Naive thymus-derived CD4-positive, alpha-beta T cell (primary cell): ENCODE measurements at places on chromosomes 16 and 17. TPM values are rescaled to one million over a fixed set of nuclear protein-coding genes. Genes with fewer than 3 reads are reported as not detected.

DNA sequence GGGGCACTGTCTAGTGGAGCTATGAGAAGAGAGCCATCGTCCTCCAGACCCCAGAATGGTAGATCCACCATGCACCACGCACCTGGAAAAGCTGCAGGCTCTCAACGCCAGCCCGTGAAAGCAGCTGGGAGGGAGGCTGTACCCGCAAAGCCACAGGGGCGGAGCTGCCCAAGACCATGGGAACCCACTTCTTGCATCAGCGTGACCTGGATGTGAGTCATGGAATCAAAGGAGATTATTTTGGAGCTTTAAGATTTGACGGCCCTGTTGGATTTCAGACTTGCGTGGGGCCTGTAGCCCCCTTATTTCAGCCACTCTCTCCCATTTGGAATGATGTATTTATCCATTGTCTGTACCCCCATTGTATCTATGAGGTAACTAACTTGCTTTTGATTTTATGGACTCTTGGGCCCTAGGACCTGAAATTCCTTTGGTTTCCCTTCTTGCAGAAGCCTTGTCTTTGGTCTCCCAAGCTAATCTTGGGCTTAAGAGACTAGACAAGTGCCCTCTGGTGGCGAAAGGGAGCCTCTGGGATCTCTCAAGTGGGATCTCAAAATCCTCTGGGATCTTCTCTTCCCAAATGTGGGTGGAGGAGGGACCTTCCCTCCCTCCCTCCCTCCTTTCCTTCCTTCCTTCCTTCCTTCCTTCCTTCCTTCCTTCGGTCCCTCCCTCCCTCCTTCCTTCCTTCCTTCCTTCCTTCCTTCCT lies 58.2 kb upstream of the HAPSTR1 start:
- DNase-seq, result no peak
- H3K4me3 ChIP-seq, result no peak overlapping the region
- H3K4me1 ChIP-seq, result no peaks in the 10 kb centered on the region
- no peaks in the 10 kb centered on the region for H3K27me3 ChIP-seq
- H3K36me3 ChIP-seq, result no peaks in the 10 kb centered on the region
- H3K27ac ChIP-seq, result no peak overlapping the region

GRCh38 chr16:17515421-17516210 lies 44.9 kb upstream of the XYLT1 start:
- no peak for DNase-seq
- H3K27me3 ChIP-seq, result no peaks in the 10 kb centered on the region
- H3K27ac ChIP-seq, result no peak overlapping the region
- no peaks in the 10 kb centered on the region for H3K36me3 ChIP-seq
- H3K4me3 ChIP-seq, result no peak overlapping the region
- H3K4me1 ChIP-seq, result no peaks in the 10 kb centered on the region

GRCh38 chr17:41490000-41490990 lies 585 bp upstream of the KRT36 start:
- DNase-seq, result no peak
- H3K27me3 ChIP-seq, result no peaks in the 10 kb centered on the region
- H3K4me3 ChIP-seq, result no peak overlapping the region
- H3K27ac ChIP-seq, result no peak overlapping the region
- H3K36me3 ChIP-seq, result no peaks in the 10 kb centered on the region

GRCh38 chr16:8852534-8852933 lies 16.3 kb downstream of the CARHSP1 start:
- DNase-seq, result no peak
- H3K27me3 ChIP-seq, result no peaks in the 10 kb centered on the region
- H3K36me3 ChIP-seq, result peaks cover 7% of the 10 kb centered on the region

DNA sequence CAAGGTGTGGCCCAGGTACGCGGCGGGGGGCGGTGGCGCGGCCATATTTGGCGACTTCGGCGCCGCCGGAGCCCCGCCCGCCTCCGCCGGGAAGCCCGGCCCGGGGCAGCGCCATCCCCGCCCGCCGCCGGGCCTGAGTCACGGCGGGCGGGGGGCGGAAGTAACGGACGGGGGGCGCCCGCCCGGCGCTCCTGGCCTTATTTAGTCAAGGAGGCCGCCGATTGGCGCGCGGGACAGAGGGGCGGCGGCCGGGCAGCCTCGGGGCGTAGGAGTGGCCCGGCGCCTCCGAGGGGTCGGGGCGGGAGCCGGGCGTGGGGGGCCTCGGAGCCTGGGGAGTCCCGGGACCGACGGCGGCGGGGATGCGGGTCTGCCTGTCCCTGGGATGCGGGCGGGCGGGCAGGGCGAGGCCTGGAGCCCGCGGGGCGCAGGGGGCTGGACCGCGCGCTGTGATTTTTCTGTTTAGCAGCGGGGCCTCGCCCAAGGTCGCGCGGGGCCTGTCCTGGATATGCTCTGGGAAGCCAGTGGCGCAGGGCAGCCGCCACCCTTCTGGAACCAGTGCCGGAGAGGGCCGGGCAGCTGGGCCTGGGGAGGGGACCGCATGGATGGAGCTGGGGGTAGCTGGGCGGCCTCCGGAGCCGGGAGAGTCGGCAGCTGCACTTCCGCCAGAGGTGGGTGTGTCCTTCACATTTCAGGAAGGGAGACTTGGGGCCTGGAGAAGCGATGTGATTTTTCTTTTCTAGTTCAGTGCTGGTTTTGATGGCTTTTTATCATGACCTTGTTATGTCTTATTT lies 2.3 kb upstream of the ACTG1 start:
- peak overlapping the region; percentile 79 for H3K27ac ChIP-seq
- peaks cover 17% of the 10 kb centered on the region for H3K36me3 ChIP-seq
- H3K4me3 ChIP-seq, result peak overlapping the region; percentile 75
- DNase-seq, result peak; percentile 60
- no peaks in the 10 kb centered on the region for H3K4me1 ChIP-seq

The ERBB2 gene
- 2.4 TPM for polyA plus RNA-seq

The ADGRG3 gene
- not detected for polyA plus RNA-seq

- peaks cover 56% of the 10 kb centered on the region for H3K36me3 ChIP-seq
- no peak for DNase-seq
- H3K27me3 ChIP-seq, result no peaks in the 10 kb centered on the region
- no peak overlapping the region for H3K4me3 ChIP-seq
Observed at GRCh38 chr17:81251094-81251708, 12.1 kb downstream of the NDUFAF8 start.

DNA sequence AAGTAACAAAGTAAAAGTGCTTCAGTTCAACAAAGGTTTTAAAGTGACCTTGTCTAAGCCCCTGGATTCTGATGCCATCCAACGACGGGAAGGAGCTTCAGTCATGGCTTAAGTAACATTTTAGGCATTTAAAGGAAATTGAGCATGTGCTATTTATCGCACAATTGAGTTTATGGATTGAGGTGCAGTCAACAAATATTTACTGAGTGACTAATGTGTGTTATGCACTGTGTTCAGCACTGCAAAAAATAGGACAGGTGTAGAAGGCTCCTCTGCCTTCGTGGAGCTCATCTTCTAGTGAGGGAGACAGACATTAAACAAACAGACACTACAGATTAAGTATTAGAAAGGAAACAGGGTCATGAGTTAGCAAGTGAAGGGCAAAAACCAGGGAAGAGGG lies 12.5 kb downstream of the TMIGD1 start:
- no peak overlapping the region for H3K4me3 ChIP-seq
- peaks cover 23% of the 10 kb centered on the region for H3K4me1 ChIP-seq
- no peak for DNase-seq
- H3K27me3 ChIP-seq, result no peaks in the 10 kb centered on the region
- H3K36me3 ChIP-seq, result no peaks in the 10 kb centered on the region

- H3K4me3 ChIP-seq, result no peak overlapping the region
- H3K27ac ChIP-seq, result peak overlapping the region; percentile 61
Observed at GRCh38 chr16:87963400-87963799, 12.2 kb downstream of the BANP start.

The KRT17 gene
- not detected for polyA plus RNA-seq

GRCh38 chr17:81489998-81490992 lies 22.3 kb downstream of the ACTG1 start:
- H3K4me1 ChIP-seq, result no peaks in the 10 kb centered on the region
- no peak overlapping the region for H3K4me3 ChIP-seq
- no peaks in the 10 kb centered on the region for H3K36me3 ChIP-seq
- no peak overlapping the region for H3K27ac ChIP-seq
- H3K27me3 ChIP-seq, result peaks cover 4% of the 10 kb centered on the region
